Hepatic stellate cell (primary cell): ENCODE measurements at places on chromosomes 13 and 19.

DNA sequence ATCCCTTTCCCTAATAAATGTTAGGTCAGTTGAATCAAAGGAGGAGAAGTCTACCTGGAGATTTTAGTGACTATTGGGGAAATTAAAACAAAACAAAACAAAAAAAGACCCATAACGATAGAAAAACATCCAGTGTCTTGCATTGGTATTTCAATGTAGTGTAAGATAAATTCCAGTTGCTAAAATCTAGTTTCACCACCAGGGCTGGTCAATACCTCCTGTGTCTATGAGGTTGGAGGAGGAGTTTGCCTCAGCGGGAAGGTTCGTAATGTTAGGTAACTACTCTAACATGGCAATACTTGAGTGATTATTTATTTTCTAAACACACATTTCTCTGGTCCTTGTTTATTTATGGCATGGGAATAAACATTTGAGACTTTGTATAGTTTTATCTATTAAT is 483.2 kb downstream of the FGF9 start:
- DNase-seq = no peak

DNA sequence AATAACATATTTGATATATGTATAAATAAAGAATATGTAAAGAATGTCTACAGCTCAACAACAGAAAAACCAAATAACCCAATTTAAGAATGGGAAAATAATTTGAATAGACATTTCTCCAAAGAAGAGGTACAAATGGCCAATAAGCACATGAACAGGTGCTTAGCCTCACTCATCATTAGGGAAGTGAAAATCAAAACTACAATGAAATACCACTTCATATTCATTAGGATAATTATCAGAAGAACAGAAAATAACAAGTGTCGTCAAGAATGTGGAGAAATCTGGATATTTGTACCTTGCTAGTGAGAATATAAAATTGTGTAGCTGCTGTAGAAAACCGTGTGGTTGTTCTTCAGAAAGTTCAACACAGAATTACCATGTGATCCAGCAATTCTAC is 8.4 kb upstream of the SUPT20H start:
- DNase-seq = no peak

DNA sequence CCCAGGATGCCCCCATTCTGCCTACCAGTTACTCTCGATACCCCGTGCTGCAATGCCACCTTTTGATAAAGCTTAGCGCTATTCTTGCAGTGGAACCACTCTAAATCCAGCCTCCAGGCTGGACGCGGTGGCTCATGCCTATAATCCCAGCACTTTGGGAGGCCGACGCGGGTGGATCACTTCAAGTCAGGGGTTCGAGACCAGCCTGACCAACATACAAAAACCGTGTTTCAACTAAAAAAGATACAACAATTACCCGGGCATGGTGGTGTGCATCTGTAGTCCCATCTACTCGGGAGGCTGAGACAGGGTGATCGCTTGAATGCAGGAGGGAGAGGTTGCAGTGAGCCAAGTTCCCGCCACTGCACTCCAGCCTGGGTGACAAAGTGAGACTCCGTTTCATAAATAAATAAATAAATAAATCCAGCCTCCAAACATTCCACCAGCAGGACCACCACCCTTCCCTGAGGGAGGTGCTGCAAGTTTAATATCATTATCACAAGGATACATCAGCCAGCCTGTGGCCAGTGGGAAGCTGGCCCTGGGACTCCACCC is 27.7 kb downstream of the CYP2B6 start:
- DNase-seq = no peak

- no peak for DNase-seq
These were observed 156.3 kb downstream of the DCT start for GRCh38 chr13:94322925-94323763.

- no peak for DNase-seq
These were observed 7.9 kb downstream of the ZNF865 start for GRCh38 chr19:55613396-55613795.

GRCh38 chr19:29400917-29401711 is 124.7 kb upstream of the VSTM2B start:
- DNase-seq = no peak

GRCh38 chr13:110377826-110378201 is 70.7 kb downstream of the COL4A2 start:
- no peak for DNase-seq

- DNase-seq = no peak
These were observed 15.4 kb downstream of the LILRA1 start for GRCh38 chr19:54608792-54609191.

DNA sequence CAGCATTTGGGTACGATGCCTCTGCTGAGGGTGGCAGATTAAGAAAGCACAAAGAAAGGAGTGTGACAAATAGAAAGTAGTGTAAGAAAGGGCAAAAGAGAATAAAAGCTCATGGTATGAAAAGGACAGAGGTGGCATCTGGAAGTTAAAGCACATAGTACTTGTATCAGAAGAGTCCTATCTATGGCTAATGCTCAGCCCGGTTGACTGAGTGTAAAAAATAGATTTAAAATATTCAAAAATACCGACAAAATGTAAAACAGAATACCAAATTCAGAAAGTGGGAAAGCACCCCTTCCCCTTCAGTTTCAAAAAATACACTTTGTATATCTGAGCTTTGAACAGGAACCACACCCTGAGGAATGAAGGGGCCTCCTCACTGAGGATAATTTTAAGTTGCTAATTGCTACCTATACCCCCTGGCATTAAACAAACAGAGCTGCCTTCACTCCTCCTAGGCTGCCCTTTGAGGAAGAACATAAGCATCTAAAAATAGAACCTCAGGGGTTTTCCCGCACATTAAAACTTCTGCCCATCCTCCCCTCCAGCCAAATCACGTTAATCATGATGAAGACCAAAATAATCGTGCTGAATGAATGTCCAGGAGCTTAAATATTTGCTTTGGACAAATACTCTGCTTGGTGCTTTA is 43.3 kb downstream of the DLEU7 start:
- no peak for DNase-seq

DNA sequence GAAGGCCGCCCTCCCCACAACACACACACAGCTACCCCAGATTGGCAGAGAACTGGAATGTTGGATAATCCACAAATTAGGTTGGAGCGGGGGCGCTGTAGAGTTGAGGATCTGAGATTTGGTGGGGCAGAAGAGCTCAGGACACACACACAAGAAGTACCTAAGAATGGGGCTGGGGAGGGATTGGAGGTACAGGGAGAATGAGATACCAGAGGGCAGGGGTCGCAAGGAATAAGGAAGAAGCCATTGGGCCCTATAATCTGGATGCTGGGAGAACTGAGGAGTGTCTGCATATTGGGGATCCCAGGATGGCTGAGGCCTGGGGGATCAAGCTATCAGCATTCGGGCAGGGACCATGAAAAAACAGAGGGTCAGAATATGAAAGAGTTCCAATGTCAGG is 11.5 kb downstream of the SYT3 start:
- no peak for DNase-seq

DNA sequence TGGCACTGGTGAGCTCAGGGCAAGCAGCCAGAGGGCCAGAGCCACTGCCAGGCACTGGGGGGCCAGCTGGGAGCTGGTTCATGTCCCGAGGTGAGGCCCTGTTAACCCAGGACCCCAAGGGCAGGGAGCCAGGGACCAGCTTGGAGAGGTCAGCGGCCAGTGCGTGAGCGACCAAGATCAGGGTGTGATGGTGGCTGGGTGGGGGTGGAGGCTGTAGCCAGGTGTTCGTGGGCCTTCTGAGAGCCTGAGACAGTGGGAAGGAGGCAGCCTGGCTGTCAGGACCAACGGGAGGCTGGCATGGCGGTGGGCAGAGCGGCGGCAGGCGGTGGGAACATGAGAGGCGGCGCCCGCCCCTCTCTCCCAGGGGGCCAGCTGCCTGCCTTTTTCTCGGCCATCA is 8.1 kb upstream of the KPTN start:
- no peak for DNase-seq

- DNase-seq = no peak
These were observed 2521.1 kb downstream of the PCDH9 start for GRCh38 chr13:64709079-64709478.

- DNase-seq = peak; percentile 98
These were observed at the start of gene NOP53 for GRCh38 chr19:47745010-47745901. NOP53 (plus strand) TSS chr19:47745546; CDS start chr19:47745560, 14 bp downstream.

- no peak for DNase-seq
These were observed 6.8 kb upstream of the ZSCAN5A start for GRCh38 chr19:56321254-56321988.

GRCh38 chr13:71513411-71514033 is 353.5 kb downstream of the DACH1 start:
- no peak for DNase-seq

GRCh38 chr19:7850945-7851622 is 21.1 kb downstream of the EVI5L start:
- no peak for DNase-seq

- DNase-seq = peak; percentile 91
These were observed 2.3 kb upstream of the MZF1 start for GRCh38 chr19:58575183-58576041.

DNA sequence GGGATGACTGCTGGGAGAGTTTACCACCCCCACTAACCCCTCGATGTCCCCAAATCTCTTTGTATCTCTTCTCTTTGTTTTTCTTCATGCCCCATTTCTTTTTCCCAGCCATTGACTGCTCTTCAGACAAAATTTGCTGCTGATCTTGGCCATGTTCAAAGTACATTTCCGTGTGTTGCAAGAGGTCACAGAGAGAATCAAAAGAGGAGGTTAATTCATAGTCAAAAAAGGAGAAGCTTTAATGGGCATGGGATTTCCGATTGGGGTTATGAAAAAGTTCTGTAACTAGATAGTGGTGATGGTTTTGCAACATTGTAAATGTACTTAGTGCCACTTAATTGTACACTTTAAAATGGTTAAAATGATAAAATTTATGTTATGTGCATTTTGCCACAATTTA is 121.1 kb downstream of the FLT1 start:
- no peak for DNase-seq

GRCh38 chr19:16139752-16140151 is 3.7 kb upstream of the HSH2D start:
- no peak for DNase-seq

DNA sequence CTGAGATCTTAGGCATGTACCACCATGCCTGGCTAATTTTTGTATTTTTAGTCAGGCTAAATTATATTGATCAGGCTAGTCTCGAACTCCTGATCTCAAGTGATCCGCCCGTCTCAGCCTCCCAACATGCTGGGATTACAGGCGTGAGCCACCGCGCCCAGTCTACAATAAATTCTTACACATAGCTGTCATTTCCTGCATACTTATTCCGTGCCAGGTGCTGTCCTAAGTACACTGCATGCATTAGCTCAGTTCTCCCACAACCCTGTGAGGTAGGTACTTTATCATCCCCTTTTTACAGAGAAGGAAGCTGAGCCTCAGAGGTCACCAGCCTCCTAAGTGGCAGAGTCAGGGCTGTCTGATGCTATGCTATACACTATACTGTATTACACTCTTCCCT is 7.2 kb upstream of the RHPN2 start:
- no peak for DNase-seq

- no peak for DNase-seq
These were observed 10.1 kb downstream of the ATCAY start for GRCh38 chr19:3890591-3890990.

DNA sequence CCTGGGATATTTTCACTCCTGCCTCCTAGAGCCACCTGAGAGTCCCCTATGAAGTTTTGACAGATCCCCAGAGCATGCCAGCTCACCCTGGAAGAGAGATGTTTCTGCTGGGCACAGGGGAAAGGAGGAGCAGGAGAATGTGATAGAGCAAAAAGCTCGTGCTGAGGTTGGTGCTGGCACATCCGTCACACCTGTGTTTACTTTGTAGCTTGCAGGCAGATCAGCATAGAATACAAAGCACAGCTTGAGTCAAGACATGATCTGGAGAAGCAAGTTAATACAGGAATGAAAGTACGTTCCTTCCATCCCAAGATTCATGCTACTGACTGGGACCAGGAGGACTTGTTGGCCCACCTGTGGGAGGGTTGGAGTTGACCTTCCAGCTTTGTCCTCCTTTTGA is 46.1 kb downstream of the HSPH1 start:
- DNase-seq = no peak

GRCh38 chr13:91280801-91281200 is 66.7 kb upstream of the MIR17HG start:
- DNase-seq = no peak

- no peak for DNase-seq
These were observed 489 bp upstream of the ZNF653 start for GRCh38 chr19:11506101-11506555.

- DNase-seq = no peak
These were observed 95.1 kb downstream of the CAB39L start for GRCh38 chr13:49348751-49349150.

- no peak for DNase-seq
These were observed 12.4 kb upstream of the ELAVL1 start for GRCh38 chr19:8017808-8018207.

GRCh38 chr13:84479656-84480055 is 597.4 kb upstream of the SLITRK1 start:
- DNase-seq = no peak

- no peak for DNase-seq
These were observed 11.3 kb downstream of the FPR1 start for GRCh38 chr19:51740356-51740755.

DNA sequence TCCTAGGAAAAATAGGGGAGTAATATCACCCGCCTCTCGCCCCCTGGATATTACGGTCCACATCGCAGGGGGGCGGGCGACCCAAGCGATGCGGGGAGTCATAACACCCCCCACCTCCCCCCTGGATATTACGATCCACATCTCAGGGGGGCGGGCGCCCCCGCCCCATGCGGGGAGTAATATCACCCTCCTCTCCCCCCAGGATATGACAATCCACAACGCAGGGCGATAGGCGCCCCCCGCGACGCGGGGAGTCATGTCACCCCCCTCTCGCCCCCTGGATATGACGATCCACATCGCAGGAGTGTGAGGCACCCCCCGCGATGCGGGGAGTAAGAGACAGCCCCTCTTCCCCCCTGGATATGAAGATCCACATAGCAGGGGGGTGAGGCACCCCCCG is 684.4 kb upstream of the PCDH9 start:
- no peak for DNase-seq

- no peak for DNase-seq
These were observed 250.6 kb downstream of the GPC6 start for GRCh38 chr13:93477238-93477637.

- no peak for DNase-seq
These were observed 12.7 kb downstream of the KLHL26 start for GRCh38 chr19:18649371-18650020.

GRCh38 chr19:20333508-20333907 is 166.5 kb downstream of the ZNF486 start:
- DNase-seq = no peak

- DNase-seq = no peak
These were observed 1556.2 kb downstream of the SLITRK5 start for GRCh38 chr13:89227356-89227755.

GRCh38 chr13:40599124-40599523 is 67.3 kb downstream of the FOXO1 start:
- DNase-seq = no peak

- DNase-seq = no peak
These were observed 52.9 kb downstream of the MBNL2 start for GRCh38 chr13:97274829-97275649.

DNA sequence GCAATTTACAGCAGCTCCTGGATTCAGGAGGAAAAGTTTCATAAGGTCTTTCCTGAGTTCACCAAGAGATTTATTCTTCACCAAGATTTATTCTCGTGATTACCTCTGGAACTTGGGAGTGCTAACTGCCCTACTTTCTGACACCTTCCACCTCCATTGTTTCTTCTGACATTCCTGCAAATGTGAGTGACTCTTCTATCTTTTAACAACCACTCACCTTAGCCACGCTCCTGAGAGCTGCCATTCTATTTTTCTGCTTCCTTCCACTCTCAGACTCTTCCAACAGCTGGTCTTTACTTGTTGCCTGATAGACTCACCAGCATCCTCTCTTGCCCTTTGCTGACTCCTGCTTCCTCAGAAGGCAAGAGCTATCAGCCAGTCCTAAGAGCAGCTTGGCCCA is 11.5 kb upstream of the CBY2 start:
- DNase-seq = no peak

GRCh38 chr13:20997301-20998161 is 63.9 kb downstream of the LATS2 start:
- DNase-seq = peak; percentile 90
